ENCODE measurements at places on chromosomes 2 and 18. TPM values are rescaled to one million over a fixed set of nuclear protein-coding genes. Genes with fewer than 3 reads are reported as not detected.

DNA sequence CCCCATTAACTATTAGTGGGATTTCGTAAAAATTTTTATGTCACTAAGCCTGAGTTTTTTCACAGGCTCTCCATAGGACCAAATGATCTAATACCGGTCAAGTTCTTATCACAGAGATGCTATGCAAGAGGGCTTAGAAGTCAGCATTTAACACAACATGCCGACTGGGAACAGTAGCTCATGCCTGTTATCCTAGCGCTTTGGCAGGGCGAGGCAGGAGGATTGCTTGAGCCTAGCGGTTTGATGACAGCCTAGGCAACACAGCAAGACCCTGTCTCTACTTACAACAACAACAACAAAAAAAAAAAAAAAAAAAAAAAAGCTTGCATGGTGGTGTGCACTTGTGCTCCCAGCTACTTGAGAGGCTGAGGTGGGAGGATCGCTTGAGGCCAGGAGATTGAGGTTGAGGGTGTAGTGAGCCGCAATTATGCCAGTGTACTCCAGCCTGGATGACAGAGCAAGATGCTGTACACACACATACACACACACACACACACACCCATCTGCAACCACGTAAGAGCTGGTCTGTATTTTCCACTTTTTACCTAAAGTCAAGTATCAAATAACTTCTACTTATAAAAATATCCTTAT is 67.6 kb upstream of the FAM124B start:
- H3K4me3 ChIP-seq, result no peak overlapping the region
- H3K27me3 ChIP-seq, result peaks cover 2% of the 10 kb centered on the region
- no peak for DNase-seq
- H3K4me1 ChIP-seq, result no peaks in the 10 kb centered on the region
- peaks cover 4% of the 10 kb centered on the region for H3K36me3 ChIP-seq

DNA sequence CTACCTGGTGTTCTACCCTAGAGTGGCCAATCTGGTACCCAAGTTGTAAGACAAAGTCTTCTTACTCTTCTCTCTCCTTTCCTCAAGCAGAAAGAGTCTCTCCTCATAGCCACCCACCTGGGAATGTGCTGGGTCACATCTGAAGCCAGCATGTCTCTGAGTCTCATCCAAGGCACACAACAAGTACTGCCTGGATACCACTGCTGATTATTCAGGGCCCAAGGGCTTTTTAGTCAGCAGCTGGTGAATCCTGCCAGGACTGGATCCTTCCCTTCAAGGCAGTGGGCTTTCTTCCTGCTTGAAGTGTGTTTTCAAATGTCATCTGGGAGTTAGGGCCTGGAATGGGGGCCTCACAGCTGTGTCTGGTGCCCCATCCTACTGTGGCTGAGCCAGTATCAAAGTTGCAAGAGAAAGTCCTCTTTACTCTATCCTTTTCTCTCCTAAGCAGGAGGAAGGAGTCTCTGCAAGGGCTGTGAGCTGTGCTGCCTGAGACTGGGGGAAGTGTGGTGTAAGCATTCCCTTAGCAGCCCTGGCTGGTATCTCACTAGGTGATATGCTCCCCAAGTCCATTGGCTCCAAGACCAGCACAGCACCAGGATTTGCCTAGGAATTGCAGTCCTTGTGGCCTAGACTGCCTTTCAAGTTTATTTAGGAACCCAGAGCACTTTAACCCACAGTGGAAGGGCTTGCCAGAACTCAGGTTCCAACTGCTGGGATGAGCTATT is 27.2 kb downstream of the OXER1 start:
- peak overlapping the region; percentile 20 for H3K4me3 ChIP-seq
- no peaks in the 10 kb centered on the region for H3K27me3 ChIP-seq
- H3K36me3 ChIP-seq, result peaks cover 84% of the 10 kb centered on the region

- H3K4me1 ChIP-seq, result no peaks in the 10 kb centered on the region
- no peak overlapping the region for H3K27ac ChIP-seq
- H3K27me3 ChIP-seq, result peaks cover 2% of the 10 kb centered on the region
- no peaks in the 10 kb centered on the region for H3K36me3 ChIP-seq
- DNase-seq, result no peak
These were observed 244.3 kb downstream of the METTL4 start for GRCh38 chr18:2326999-2327398.

DNA sequence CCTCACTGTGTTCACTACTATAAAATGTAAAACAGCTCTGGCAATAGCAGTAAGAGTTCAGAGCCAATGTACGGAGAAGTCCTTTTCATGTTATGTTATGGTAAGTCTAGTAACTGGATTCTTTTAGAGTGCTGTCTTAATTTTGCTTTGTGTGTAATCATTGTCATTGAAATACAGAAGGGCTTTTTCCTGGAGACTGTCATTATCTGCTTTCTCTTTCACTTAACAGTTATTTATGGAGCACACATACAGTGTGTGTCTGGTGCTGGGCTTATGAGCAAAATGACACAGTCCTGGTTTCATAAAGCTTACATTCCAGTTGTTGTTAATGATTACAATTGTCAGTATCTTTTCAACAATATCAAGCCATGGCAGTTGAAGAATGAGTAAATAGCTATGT is 95.5 kb downstream of the CCDC102B start:
- H3K4me1 ChIP-seq, result no peaks in the 10 kb centered on the region
- DNase-seq, result no peak
- H3K4me3 ChIP-seq, result no peak overlapping the region
- no peaks in the 10 kb centered on the region for H3K36me3 ChIP-seq

DNA sequence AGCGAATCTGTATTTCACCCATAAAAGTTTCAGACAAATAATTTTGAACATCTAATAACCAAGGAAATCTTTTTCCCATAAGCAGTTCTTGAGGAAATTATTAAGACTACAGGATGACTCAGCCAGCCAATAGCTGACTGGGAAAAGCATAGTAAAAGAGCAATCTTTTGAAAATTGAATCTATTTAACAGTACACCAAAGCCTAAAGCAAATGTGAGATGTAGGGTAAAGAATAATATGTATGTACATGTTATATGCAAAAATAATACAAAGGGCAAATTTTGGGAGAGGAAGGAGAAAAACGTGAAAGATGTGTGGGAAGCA is 12.6 kb upstream of the KDSR start:
- no peaks in the 10 kb centered on the region for H3K27me3 ChIP-seq
- H3K36me3 ChIP-seq, result peaks cover 8% of the 10 kb centered on the region
- no peak overlapping the region for H3K4me3 ChIP-seq
- no peak for DNase-seq
- H3K27ac ChIP-seq, result no peak overlapping the region

- peak; percentile 30 for DNase-seq
- peak overlapping the region; percentile 87 for H3K4me3 ChIP-seq
- no peak overlapping the region for H3K27ac ChIP-seq
- H3K27me3 ChIP-seq, result peaks cover 5% of the 10 kb centered on the region
These were observed 2.3 kb upstream of the VSNL1 start for GRCh38 chr2:17538022-17538843.

DNA sequence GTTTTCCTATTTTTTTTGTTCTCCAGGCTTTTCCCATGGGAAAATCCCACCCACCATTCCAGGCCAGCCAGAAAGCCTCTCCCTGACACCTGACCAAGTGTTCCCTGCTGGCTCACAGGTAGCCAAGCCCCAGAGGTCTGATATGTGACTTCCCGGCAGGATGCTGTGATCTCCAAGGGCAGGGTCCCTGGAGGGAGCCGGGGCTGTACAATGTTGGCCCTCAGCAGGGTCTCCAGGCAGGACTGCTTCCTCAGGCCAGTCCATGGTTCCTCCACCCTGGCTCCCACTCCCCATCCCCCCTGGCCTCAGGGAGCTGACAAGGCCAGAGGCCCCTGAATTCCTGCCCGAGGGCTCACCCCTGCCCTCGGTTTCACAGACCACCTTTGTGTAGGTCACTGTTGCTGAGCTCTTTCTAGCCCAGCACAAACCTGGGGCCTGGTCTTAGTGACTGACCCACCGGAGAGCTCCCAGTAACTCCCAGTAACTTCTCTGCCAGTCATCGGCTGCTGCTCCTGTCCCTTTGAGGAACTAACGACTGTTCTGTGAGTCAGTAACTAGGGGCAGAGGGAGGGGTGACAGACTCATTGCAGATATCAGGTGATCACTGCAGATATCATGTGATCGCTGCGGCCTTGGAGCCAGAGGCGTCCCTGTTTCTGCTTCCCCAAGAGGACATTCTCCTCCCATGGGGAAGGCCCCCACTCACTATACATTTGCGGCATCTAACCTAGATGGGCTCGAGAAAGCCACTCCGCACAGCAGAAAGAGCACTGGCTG is 38.7 kb downstream of the SDC1 start:
- no peak overlapping the region for H3K4me3 ChIP-seq
- H3K36me3 ChIP-seq, result no peaks in the 10 kb centered on the region
- peaks cover 13% of the 10 kb centered on the region for H3K4me1 ChIP-seq
- DNase-seq, result no peak
- H3K27me3 ChIP-seq, result peaks cover 10% of the 10 kb centered on the region

- H3K36me3 ChIP-seq, result no peaks in the 10 kb centered on the region
- H3K27me3 ChIP-seq, result no peaks in the 10 kb centered on the region
- H3K27ac ChIP-seq, result no peak overlapping the region
- no peak overlapping the region for H3K4me3 ChIP-seq
- H3K4me1 ChIP-seq, result no peaks in the 10 kb centered on the region
These were observed 394.2 kb downstream of the CLIP4 start for GRCh38 chr2:29509397-29509796.

DNA sequence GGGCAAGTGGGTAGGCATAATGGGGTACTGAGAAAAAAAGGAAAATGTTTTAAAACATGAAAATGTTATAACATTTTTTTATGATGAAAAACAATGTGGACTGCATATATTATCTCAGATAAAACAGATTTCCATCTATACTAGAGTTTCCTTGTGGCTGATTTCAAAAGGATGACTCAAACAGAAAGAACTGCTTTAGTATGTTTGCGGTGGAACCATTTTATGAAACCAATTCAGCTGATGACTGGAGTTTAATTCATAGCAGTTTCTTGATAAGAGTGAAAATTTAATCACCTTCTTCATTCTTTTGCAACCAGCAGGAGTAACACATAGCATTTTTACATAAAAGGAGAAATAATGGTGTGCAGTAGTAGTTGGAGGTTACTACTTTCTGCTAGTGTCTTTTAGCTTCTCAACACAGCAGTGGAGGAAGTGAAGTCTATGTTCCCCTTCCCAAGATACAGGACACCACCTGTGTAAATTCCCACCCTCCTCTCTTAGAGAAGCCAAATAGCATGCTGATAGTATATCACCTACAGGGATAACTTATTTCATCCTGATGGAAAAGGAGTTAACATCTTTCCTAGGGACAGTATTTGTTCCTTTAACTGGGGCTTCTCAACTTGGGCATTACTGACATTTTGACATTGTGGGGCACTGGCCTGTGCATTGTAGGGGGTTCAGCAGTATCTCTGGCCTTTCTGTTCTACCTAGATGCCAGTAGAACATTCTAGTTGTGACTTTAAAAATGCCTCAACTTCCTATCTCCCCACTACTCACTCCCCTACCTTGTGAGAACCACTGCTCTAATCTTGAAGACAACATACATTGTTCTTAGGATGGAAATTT is 29.9 kb downstream of the PELI1 start:
- H3K27me3 ChIP-seq, result no peaks in the 10 kb centered on the region
- peak overlapping the region; percentile 25 for H3K27ac ChIP-seq
- H3K4me3 ChIP-seq, result no peak overlapping the region
- DNase-seq, result no peak
- peaks cover 27% of the 10 kb centered on the region for H3K4me1 ChIP-seq

DNA sequence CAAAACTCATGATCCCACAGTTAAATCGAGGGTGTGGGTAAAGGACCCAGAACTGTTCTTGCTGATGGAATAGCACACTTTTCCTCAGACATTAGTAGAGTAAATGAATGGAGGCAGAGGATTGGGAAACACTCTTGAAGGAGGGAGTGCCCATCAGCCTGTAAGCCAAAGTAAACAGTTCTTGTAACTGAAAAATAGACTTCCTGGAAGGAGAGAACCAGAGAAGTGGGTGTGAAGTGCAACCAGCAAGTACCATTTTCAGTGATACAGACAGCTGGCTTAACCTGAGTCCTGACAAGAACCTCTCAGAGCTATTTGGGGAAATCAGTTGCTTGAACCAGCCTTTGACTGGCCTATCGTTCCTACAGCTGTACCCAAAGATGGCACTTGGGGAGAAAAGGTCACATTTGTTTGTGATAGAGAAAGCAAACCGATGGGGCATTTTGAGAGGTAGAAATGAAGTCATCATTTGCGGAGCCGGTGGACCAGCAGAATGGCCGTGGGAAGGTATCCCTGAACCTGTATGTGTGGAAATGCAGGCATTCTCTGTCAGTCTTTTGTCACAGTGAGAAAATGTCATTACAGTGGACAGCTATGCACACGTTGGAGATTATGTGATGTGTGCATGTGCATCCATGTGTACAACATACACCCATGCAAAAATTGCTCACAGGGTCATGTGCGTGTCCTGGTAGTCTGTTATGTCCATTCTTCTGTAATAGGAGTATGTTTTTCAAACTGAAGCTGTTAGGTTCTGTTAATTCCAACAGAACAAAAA is 17.8 kb downstream of the CRIM1 start:
- no peak for DNase-seq
- no peaks in the 10 kb centered on the region for H3K27me3 ChIP-seq

- peaks cover 6% of the 10 kb centered on the region for H3K27me3 ChIP-seq
- H3K4me1 ChIP-seq, result no peaks in the 10 kb centered on the region
- H3K36me3 ChIP-seq, result peaks cover 3% of the 10 kb centered on the region
- DNase-seq, result no peak
- no peak overlapping the region for H3K4me3 ChIP-seq
These were observed 173.3 kb downstream of the DCDC2C start for GRCh38 chr2:3876685-3877084.

DNA sequence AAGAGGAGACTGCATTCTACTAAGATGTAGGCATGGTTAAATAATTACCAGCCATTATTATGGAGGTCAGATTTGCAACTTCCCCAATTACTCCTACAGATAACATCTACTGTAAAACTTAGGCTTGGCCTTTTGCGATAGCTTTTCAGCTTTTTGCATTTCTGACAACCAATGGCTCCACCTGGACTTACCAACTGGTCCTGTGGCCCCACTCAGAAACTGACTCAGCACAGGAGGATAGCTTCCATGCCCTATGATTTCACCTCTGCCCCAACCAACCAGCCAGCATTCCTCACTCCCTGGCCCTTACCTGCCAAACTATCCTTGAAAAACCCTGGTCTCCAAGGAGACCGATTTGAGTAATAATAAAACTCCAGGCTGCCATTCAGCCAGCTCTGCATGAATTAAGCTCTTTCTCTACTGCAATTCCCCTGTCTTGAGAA is 28.2 kb downstream of the TUBB6 start:
- H3K27me3 ChIP-seq, result peaks cover 1% of the 10 kb centered on the region
- no peak overlapping the region for H3K4me3 ChIP-seq
- H3K27ac ChIP-seq, result peak overlapping the region; percentile 67
- no peak for DNase-seq
- H3K4me1 ChIP-seq, result peaks cover 17% of the 10 kb centered on the region
- H3K36me3 ChIP-seq, result peaks cover 37% of the 10 kb centered on the region

AQP12A gene
- total RNA-seq, result not detected

FBXO36 gene
- 3.6 TPM for total RNA-seq

TDRD15 gene
- total RNA-seq, result 0.05 TPM

TUBB8B gene
- 1.4 TPM for total RNA-seq

SLC8A1 gene
- 0.80 TPM for total RNA-seq

NXPH2 gene
- 3.4 TPM for total RNA-seq

CHRNA1 gene
- 0.41 TPM for total RNA-seq

ABCB11 gene
- 1.9 TPM for total RNA-seq

CCDC121 gene
- total RNA-seq, result 4.7 TPM
